ENCODE measurements at places on chromosomes 1 and 21.

DNA sequence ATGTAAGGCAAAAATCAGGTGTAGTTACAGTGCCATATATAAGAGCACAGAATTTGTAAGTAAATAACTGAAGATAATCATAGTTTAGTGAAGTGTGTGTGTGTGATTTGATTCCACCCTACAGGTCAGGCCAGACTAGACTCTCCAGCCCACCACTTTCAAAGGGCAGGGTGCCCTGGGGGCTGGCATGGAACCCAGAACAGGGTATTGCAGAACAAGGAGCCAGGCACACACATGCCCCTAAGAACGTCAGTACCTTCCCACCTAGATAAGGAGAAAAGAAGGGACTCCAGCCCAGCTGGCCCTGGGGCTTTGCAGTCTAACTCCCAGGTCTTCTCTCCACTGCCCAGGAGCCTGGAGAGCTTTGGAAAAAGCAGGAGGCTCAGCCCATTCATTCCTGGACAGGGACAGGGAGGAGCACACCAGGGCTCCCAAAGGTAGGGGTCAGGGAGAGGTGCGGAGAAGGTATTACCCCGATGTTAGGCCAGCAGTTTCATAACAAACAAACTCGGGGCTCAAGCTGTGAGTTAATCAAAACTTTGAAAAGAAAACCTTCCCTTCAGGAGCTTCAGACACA lies 149.7 kb upstream of the VANGL1 start:
- DNase-seq: no peak

- DNase-seq: no peak
These were observed 1.4 kb downstream of the NUDC start for GRCh38 chr1:26922901-26923300.

DNA sequence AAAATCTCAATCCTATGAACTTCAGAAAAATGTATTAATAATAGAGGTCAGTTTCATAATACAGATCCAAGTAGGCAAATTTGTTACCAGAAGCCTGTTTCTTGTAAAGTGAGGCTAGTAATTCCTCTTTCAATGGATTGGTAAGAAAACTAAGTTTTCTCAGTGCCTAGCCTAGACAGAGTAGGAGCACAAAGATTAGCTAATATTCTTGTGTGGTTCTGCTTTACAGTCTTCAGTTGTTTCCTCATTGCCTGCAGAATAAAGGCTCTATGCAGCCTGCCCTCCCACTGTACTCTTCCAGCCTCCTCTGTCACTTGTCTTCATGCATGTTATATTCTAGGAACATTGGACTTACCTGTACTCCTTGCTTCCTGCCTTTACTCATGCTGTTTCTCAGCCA lies 2.4 kb upstream of the PPP1R15B start:
- no peak for DNase-seq

- DNase-seq: no peak
These were observed 17.6 kb downstream of the LMO4 start for GRCh38 chr1:87346130-87346814.

DNA sequence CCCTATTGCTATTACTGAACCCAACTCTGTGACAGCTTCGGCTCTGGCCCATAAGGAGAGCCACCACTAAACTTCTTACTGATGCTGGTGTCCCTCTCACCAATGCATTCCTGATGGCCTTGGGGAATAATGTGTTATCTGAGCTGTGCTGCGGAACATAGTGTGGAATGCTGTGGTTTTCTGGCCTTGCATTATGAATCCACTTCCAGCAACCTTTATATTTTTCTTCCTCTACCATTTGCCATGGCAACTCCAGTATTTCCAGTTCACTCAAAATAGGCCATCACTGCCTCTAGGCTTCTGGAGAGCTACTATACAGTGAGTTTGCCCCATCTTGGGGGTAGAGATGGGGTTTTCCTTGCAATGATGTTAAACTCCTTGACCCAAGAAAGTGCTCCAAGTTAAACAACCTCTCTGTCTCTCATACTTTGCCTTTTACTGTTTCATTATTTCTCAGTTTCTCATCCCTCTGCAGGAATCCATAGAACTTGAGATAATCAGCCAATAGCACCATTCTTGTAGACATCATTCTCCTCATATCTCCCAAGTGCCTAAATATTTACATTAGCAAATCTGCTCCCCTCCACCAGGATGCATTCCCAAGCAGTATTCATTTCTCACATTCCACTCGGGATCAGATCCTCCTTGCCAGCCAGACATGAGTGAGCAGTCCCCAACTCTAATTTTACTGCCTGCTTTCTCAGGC lies 11.1 kb upstream of the RAVER2 start:
- DNase-seq: no peak

- no peak for DNase-seq
These were observed 662 bp upstream of the LGALS8 start for GRCh38 chr1:236522937-236523703.

GRCh38 chr1:208048904-208049303 lies 138.0 kb upstream of the CD34 start:
- no peak for DNase-seq

- no peak for DNase-seq
These were observed 595 bp downstream of the AK2 start for GRCh38 chr1:33036051-33036525.

DNA sequence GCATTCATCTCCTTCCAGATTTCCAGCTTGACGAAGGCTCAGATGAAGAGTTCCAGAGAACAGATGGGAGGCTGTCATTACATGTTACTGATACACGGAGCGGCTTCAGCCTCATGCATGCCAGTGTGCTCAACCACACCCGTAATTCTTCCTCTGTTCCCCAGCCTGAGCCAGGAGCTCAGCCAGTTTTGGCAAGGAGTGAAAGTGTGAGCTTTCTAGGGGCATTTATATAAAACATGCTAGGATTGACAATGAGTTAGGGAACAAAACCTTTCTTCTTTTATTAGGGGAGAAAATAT lies 290.4 kb upstream of the PLXNA2 start:
- DNase-seq: no peak

DNA sequence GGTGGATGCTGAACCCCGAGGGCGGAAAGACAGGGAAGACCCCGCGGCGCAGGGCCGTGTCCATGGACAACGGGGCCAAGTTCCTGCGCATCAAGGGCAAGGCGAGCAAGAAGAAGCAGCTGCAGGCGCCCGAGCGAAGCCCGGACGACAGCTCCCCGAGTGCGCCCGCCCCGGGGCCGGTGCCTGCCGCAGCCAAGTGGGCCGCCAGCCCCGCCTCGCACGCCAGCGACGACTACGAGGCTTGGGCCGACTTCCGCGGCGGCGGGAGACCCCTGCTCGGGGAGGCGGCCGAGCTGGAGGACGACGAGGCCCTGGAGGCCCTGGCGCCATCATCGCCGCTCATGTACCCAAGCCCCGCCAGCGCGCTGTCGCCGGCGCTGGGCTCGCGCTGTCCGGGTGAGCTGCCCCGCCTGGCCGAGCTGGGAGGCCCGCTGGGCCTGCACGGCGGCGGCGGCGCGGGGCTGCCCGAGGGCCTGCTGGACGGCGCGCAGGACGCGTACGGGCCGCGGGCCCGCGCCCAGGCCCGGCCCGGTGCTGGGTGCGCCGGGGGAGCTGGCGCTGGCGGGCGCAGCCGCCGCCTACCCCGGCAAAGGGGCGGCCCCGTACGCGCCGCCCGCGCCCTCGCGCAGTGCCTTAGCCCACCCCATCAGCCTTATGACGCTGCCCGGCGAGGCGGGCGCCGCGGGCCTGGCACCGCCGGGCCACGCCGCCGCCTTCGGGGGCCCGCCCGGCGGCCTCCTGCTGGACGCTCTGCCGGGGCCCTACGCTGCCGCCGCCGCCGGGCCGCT lies 20.7 kb downstream of the FOXO6 start:
- DNase-seq: no peak
